Stimulated activated CD4-positive, alpha-beta T cell treated with anti-CD3 and anti-CD28 coated beads, Interleukin-15, amount 100 ng/mL, for 1 hour (primary cell): ENCODE measurements at places on chromosomes 12 and 14.

DNA sequence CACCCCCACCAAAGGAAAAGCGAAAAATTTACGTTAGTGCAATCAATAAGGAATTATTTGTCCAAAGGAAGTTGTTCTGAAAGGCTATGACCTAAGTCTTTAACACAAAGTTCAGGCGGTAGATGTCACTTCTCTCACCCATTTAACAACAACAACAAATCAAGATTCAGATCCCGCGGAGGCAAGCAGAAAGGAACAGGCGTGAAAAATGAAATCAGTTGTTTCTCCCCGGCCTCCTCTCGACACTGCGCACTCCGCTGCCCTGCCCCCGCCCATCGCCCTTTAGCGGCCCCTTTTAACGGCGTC is 1.4 kb downstream of the DENND5B start:
- DNase-seq = no peak

GRCh38 chr14:80354860-80355581 is 143.7 kb upstream of the DIO2 start:
- DNase-seq = no peak

DNA sequence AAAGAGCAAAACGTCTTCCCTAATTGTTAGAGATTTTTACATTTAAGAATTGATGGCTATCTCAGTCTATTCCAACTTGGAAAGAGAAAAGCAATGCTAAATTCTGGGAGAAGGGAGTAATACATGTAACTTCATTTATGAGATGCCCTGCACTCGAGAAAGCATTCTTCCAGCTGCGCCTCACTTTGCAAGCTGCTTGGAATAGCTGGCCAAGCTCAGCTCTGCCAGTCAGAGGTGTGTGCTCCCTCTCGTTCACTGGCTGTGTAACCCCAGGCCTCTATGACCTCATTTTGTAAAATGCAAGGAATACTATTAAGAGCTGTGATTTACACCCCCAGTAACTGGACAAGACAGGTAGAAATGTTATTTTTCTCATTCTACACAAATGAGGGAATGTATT is 79.1 kb downstream of the OTX2 start:
- DNase-seq = no peak

- DNase-seq = no peak
Observed at GRCh38 chr14:46322730-46323403, 328.7 kb downstream of the RPL10L start.

GRCh38 chr14:95484296-95484695 is 32.2 kb downstream of the SYNE3 start:
- DNase-seq = no peak

DNA sequence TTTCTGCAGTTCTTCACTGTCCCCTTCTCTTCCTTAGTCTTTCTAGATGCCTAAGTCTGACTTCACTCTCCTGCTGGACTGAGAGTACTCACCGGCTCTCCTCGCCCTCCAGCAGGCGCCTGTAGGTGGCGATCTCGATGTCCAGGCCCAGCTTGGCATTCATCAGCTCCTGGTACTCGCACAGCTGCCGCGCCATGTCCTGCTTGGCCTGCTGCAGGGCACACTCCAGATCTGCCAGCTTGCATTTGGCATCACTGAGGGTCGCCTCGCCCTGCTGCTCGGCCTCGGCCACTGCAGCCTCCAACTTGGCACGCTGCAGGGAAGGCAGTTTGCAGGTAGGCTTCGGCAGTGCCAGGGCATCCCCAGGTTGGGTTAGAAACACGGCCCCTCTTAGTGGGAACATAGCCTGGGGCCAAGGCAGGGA is 5.2 kb downstream of the KRT84 start:
- no peak for DNase-seq

DNA sequence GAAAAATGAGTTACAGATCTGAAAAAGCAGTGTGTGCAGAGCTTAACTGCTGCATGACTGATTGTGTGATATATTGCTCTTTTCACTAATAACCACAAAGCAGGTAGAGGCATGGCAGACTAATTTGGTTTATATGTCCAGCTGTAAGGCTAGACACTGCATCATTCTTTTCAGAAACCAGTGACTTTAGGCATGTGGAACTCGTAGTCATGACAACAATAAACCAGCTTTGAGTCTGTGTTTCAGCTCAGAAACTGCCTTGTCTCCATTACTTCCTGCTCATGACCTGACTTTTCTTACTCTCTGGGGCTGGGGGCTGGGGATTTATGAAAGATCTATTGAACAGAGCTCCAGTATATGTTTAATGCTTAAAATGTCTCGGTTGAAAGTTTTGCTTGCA is 146.8 kb upstream of the LRIG3 start:
- no peak for DNase-seq

- no peak for DNase-seq
Observed at GRCh38 chr12:89671469-89671868, 37.2 kb downstream of the ATP2B1 start.

GRCh38 chr12:76872415-76872814 is 6.4 kb downstream of the CSRP2 start:
- DNase-seq = no peak

- DNase-seq = no peak
Observed at GRCh38 chr12:16583969-16584745, 21.8 kb downstream of the LMO3 start.

DNA sequence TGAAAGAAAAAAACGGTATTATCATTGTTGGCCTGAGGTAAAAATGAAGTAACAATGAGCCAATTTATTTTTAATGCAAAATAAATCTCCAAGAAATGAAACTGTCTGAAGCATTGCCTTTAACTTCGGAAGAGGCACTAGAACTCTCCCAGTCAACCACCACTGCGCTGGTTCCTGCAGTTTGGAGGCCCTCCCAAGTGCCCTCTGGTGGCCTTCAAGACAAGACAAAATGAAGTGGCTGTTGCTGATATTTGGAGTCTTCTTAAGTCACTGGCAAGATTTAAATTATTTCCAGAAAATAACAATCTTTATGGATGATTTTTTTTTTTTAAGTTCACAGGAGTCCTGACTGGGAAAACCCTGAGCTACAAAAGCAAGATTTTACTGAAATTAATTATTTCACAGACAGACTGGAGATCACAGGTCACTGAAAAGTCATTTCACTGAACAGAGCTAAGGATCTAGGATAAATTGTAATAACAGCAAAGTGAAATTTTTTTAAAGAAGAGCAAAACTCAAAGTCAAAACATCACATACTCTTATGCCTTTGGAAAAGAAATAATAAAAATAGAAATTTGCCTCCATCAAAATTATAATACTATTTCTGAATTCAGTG is 58.2 kb downstream of the DICER1 start:
- DNase-seq = no peak

DNA sequence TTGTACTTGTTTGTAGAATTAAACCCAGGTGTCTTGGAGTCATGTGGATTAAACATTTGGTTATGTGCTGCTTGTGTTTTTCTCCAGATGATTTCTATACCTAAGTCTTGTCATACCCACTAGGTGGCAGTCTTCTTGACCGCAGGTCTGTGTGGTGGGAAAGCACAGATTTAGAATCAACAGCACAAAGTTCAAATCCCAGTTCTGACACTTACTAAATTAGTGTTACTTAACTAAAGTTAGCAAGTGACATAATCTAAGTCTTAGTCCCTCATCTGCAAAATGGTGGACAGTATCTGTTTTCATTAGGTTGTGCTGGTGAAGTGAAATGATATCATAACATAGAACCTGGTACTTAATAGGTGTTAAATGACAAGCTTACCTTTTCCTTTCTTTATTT is 151.0 kb upstream of the ARHGAP5 start:
- DNase-seq = no peak

DNA sequence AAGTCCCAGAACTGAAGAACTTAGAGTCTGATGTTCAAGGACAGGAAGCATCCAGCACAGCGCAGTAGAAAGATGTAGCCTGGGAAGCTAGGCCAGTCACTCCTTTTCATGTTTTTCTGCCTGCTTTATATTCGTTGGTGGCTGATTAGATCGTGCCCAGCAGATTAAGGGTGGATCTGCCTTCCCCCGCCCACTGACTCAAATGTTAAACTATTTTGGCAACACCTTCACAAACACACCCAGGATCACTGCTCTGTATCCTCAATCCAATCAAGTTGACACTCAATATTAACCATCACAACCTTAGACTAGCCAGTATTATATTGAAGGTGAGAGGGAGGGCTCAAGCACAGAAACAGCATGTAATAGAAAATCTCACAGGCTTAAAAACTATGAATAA is 222.9 kb downstream of the C12orf50 start:
- DNase-seq = no peak

DNA sequence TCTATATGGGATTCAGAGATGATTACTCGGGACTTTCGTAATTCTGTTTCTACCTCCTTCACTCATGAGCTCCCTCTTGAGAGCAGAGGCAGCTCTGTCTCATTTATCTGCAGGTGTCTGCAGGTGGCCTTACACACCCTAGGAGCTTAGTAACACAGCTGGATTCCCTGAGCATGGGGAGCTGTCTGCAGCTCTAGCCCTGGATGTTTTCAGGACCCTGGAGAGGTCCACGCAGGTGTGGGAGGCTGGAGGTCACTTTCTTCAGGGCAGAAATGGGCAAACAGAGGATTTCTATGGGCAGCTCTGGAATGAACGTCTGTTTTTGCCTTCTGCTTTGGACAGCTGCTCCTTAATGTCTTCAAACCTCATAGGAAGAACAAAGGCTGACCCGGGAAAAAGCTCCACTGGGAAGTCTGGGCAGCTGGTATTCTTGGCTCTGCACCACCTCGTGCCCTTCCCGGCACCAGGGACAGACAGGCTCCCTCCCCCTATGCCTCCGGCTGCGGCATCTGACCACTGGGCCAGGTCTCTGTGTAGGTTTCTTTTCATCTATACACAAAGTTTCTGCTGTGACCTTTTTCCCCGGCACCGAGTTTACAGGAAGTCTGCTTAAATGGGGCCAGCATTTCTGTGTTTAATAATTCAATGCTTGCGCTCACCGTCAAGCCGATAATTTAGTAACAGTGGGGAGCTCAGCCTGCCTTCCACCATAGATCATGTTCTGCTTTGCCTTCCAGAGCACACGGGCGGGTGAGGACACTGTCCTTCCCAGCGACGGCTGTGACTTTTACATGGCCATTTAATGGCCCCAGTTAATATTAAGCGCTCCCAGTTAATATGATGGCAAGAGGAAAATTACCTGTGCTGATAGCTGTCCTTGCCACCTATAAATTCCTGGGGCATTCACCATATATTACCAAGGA is 320.2 kb upstream of the SFSWAP start:
- DNase-seq = no peak

GRCh38 chr12:111991946-111992345 is 21.0 kb downstream of the TMEM116 start:
- DNase-seq = no peak

GRCh38 chr14:22852940-22853767 is 16.8 kb downstream of the MMP14 start:
- peak; percentile 80 for DNase-seq

DNA sequence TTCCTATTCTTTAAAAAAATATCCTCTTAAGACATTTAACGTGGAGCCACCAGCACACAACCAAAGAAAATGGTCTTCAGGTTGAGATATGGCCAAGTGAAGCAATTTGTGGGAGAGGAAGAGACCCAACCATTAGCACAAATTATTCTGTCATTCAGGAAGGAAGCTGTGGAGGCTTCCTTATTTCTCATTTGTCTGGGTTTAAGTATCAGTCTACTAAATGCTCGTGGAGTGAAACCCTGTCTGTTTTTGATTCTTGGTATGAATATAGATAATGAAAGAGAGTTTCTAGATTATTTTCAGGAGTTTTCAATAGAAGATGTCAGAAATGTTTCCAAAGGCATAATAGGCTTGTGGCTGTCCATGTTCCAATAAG is 125.1 kb downstream of the GPR65 start:
- no peak for DNase-seq

GRCh38 chr12:14454098-14454907 is 88.8 kb downstream of the ATF7IP start:
- no peak for DNase-seq

GRCh38 chr12:105812366-105812765 is 326.4 kb downstream of the NUAK1 start:
- no peak for DNase-seq

- DNase-seq = no peak
Observed at GRCh38 chr14:58901826-58902225, 264.1 kb downstream of the DACT1 start.

DNA sequence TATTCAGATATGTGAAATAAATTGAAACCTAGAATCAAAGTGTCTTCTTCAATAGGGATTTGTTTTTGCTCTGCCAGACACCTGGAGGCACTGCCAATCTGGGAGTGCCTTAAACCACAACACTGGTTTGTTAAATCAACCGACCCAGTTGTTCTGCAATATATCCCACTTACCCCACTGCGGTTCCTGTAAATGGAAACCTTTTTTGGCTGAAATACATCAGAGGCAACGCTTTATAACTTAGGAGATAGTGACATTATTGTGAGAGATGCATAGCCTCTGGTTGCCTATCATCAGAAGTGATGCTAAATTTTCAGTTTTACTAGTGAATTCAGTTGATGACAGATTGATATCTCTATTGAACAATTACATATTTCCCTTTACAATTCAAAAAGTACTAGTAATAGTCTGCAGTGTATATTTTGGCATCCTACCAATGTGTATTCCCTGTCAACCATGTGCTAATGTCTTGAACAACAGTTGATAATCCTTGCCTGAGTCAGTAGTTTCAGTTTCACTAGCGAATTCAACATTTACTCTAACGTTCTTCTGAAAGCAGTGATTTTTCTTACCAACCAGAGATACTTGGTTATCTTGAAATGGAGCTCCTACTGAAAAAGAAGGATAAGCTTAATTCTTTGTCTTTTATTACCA is 30.5 kb downstream of the PPP2R5C start:
- DNase-seq = no peak

- DNase-seq = no peak
Observed at GRCh38 chr14:46571970-46572369, 79.6 kb downstream of the RPL10L start.

DNA sequence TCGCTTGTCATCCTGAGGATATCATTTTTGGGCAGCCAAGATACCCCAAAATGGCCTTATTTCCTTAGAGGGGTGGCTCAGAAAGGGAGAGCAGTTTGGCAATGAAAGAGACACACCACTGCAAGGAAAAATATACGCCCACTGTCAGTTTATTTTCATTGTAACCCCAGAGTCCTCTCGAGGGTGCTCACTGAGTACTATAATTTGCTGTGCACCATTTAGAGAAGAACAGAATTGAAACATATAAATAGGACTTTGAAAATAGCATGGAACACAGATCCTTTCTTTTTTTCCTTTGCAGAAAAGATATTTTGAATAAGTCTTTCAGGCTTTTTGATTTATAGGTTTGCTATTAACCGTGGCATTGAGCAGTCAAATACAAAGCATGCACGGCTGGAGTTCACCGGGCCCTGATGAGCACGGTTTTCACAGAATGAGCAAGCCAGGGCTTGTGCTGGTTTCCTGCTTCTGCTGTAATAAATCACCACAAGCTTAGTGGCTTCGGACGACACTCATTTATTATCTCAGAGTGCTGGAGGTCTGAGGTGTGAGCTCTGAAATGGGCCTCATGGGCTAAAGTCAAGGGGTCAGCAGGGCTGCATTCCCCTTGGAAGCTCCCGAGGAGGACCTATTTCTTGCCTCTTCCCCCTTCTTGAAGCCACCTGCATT is 152.3 kb downstream of the ZNF664 start:
- DNase-seq = no peak
